NCI-H187 treated with DMSO at 0.1 percent for 48 hours (cell line): ENCODE measurements at places on chromosomes 3 and 15.

GRCh38 chr3:123819949-123820348 lies 64.2 kb downstream of the MYLK start:
- no peak for DNase-seq

DNA sequence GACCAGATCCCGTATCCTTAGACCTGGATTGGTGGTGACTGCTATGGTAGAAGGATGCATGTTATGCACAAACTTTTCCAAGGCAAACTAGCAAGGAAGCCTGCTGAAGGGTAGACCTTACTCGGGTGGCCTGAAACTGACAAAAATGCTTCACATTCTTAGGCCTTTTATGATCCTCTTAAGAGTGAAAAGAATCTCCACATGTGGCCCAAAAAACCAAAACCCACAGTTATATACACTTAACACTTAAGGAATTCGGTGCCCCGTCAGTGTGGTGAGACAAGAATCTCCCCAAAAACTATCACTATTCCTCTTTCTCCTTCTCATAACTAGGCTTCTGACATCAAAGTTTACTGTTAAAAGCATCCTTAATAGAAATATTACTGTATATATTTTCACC lies 130.1 kb upstream of the SOX2 start:
- DNase-seq: no peak

DNA sequence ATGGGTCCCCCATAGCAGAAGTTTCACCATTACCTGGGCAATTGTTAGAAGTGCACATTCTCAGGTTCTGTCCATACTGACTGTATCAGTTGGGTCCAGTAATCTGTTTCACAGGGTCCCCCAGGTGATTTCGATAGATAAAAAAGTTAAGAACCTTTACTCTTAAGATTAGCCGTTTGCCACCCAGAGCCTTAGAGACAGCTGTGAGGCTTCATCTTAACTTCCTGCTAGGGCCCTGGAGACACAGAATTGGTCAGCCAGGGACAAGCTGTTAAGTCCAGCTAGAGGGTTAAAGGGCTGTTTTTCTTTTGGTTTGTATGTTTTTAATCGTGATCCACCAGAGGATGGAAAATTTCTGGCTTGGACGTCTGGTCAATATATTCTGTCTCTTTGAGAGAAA lies 6.7 kb downstream of the FAM162A start:
- DNase-seq: no peak

DNA sequence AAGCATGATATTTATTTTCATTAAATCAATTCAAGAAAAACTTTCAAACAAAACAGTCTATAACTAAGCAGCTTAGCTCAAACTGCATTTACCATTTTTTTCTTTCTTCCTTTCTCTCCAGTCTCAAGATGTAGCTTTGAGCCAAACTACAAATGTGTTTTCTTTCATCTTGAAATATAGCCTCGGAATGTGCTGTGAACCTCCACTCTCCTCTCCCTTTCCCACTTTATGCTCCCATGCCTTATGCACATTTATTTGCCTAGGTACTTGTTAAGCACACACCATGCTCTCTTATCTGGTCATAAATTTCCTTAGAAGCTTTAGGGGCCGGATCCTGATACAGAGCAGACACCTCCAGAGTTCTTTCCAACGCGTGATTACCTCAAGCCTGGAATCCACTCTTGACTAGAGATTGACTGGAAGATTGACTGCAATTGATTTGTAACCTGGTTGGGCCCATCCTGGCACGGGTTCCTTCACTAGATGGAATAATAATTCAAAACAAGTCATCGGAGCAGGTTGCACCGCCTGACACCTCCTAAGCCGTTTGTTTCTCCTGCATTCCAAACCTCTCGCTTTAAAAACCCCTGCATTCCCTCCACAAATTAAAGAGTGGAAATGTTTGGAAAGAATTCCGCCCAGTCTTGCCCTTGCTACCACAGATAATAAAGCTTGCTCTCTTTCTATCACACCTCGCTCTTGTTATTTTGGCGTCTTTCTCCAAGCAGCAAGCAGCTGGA lies 344.7 kb downstream of the CHL1 start:
- DNase-seq: peak; percentile 33

GRCh38 chr3:15276028-15276724 lies 56.2 kb downstream of the SH3BP5 start:
- no peak for DNase-seq

GRCh38 chr15:41832208-41832607 lies 4.3 kb downstream of the JMJD7 start:
- no peak for DNase-seq

- no peak for DNase-seq
These were observed 674 bp downstream of the MSL2 start for GRCh38 chr3:136195258-136196063.

- DNase-seq: no peak
These were observed 28.3 kb upstream of the GALNT15 start for GRCh38 chr3:16146015-16146730.

DNA sequence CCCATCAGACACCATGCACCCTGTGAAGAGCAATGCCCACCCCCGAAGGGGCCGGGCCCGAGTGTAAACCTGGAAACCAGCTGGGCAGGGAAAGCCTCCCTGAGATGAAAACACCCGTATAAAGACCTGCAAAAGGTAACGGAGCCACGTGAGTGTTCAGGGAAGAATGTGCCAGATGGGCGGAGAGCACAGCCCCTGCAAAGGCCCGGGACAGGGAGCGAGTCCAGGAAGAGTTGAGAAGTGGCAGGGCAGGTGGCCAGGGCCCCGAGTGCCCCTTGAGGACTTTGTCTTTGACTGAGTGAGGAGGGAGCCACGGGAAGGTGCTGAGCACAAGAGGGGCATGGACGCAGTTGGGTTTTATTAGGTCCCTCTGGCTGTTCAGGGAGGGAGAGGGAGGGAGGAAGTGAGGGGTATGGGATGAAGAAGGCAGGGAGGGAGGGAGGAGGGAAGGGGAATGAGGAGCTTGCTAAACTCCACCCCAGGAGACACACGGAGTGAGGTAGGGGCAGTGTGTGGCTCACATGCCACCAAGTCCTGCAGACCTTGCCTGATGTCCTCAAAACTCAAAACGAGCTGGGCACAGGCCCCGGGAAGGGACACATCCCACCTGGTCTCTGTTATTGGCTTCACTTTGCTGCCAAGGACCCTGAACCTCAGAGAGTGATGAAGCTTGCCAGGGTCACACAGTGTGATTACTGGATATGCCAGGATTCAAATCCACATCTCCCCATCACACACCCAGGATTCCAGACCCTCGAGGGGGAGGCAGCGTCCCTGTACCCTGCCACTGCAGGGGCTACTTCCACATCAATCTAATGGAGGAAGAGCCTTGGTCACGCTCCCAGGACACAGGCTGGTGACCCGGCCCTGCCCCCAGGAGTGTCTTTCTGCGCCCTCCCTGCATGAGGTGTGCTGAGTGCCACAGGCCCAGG lies 49.1 kb upstream of the IQSEC1 start:
- DNase-seq: no peak

- DNase-seq: no peak
These were observed 61.0 kb downstream of the LIPC start for GRCh38 chr15:58492661-58493397.

DNA sequence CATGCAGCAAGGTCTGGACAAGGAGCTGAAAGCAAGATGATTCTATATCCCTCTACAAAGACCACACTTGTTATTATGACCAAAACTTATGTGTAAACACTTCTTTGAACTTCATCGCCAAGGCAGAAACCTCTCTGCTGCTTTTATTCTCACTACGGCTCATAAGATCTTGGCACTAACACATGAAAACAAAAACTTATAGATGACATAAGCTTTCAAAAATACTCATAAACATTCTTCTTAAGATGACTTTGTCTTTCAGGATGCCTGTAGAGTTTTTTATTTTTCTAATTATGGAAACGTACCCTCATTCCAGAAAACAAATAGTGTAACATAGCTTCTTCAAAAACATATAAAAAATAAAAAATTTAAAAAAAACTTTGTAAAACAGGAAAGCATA lies 12.5 kb upstream of the C15orf61 start:
- DNase-seq: no peak

GRCh38 chr3:77919244-77919643 lies 879.3 kb downstream of the ROBO2 start:
- no peak for DNase-seq

DNA sequence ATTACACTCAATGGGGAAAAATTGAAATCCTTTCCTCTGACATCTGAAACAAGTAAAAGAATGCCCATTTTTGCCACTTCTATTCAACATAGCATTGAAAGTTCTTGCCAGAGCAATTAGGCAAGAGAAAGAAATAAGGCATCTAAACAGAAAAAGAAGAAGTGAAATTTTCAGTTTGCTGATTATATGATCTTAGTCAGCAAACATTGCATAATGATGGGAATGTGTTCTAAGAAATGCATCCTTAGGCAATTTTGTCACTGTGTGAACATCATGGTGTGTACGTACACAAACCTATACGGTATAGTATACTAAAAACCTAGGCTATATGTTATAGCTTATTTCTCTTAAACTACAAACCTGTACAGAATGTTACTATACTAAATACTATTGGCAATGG lies 278.0 kb downstream of the CGGBP1 start:
- DNase-seq: no peak

DNA sequence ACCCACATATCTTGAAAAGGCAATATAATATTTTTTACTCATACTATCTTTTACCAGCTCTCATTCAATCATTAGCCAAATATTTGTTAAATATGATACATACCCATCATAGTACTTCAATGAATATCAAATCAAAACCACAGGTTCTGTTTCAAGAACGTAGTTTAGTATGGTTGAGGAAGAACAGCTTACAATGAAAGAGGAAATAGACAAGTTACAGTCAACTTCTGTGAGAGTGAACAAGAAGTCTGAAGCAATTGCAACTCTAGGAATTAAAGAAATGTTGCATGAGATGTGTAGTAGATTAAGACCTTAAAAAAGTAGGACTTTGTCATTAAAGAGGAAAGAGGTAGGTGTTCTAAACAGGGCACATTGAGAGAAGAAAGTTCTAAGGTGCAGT lies 9.3 kb downstream of the BCHE start:
- DNase-seq: no peak

GRCh38 chr3:106068381-106068780 lies 199.6 kb upstream of the CBLB start:
- no peak for DNase-seq

DNA sequence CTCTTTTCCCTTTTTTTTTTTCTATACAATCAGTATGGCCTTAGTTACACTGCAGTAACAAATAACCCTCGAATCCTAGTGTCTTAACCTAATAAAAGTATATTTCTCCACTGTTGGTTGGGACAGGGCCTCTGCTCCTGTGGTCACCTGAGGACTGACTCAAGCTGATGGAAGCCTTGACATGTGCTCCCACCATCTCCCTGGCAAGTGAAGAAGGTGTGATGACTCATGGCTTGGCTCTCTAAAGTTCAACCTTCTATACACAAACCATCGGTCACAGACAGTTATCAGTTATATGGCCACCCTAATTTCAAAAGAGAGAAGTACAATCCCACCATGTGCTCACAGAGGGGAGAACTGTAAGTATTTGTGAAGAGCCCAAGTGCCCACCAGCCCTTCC lies 65.8 kb upstream of the CACNA2D3 start:
- DNase-seq: no peak

DNA sequence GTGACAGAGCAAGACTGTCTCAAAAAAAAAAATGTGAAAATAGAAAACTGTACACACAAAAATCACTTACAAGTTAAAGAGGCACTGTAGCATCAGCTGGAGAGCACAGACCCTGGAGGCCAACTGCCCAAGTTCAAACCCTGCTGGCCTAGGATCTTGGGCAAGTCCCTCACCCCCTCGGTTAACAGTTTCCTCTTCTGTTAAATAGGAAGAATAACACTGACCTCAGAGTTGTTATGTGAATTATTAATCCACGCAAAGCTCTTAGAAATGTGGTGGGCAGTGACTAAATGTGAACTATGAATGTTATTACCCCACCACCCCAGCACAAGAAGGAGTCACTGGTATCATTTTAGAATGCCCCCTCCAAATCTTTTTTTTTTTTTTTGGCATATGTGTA lies 11.2 kb downstream of the CIB1 start:
- no peak for DNase-seq

GRCh38 chr3:9316881-9317361 lies 45.9 kb upstream of the THUMPD3 start:
- DNase-seq: no peak

- DNase-seq: no peak
These were observed 87.7 kb upstream of the ALDH1L1 start for GRCh38 chr3:126267976-126268615.

DNA sequence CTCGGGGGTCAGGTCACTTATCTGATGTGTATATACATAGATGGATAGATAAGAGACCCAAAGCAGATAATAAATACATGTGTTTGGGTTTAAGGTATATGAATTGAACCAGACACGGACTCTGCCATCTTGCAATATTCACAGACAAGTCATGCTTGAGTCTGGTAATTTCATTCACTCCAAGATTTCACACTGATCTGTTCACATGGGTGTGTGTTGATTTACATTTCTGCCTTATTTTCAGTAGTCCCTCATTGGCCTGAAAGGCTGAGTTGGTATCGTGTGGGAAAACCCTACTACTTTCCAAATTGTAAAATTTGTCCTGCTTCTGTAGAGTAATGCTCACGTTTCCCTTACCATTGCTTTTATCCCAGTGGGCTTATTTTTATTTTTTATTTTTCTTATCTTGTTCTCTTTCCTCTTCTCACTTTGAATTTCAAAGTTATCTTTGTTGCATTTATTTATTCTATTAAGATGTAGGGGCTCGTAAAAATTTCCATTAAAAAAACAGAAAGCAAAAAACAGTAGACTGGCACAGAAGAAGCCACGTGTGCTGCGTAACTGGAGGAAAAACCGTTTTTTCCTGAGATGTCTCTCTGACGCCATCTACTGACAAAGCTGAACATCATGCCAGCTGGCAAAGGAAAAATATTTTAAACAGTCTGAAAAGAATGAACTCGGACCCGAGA lies 10.8 kb upstream of the MFSD1 start:
- DNase-seq: peak; percentile 8

GRCh38 chr3:25831578-25831977 lies 41.7 kb downstream of the OXSM start:
- DNase-seq: no peak

GRCh38 chr3:163422671-163423070 lies 1655.6 kb downstream of the SI start:
- no peak for DNase-seq

- DNase-seq: no peak
These were observed 38.0 kb downstream of the ACAN start for GRCh38 chr15:88841236-88841635.

- DNase-seq: no peak
These were observed 39.3 kb downstream of the GRK7 start for GRCh38 chr3:141802316-141803077.

DNA sequence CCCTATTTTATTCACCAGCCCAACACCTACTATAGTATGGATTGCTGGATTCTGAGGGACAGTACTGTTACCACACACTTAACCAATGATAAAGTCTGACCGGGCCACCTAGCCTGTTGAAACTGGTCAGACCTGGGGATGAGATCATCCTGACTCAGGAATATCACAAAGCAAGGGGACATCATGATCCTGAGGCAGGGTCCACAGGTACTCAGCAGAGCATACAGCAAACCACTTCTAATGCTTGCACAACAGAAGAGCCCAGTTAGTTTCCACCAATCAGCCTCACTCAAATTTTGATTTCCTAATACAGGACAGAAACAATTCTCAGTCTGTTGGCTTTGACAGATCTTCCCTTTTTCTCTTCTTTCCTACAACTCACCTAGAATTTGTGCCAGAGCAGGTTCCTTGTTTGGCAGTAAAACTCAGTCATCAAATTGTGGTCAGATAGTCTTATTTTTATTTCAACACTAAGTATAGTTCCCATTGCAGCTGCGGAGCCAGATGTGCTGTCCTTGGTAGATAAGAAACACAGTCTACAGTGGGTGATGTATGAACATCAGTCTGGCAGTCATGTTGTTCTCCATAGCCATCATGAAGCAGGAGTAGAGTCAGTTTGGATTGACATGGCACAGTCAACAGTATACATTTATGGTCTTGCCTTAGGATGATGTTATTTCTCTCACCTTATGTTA lies 90.1 kb upstream of the PRR23C start:
- no peak for DNase-seq
